ENCODE measurements at places on chromosomes 13 and 19.

GRCh38 chr13:24267274-24267673 lies 42.1 kb upstream of the C1QTNF9 start:
- peaks cover 66% of the 10 kb centered on the region for H3K4me1 ChIP-seq
- H3K27ac ChIP-seq: peak overlapping the region; percentile 80
- H3K27me3 ChIP-seq: no peaks in the 10 kb centered on the region
- H3K36me3 ChIP-seq: no peaks in the 10 kb centered on the region
- peak; percentile 31 for DNase-seq

- no peak for DNase-seq
- H3K4me1 ChIP-seq: peaks cover 11% of the 10 kb centered on the region
- no peaks in the 10 kb centered on the region for H3K27me3 ChIP-seq
- no peak overlapping the region for H3K27ac ChIP-seq
These were observed 1.3 kb downstream of the ATP7B start for GRCh38 chr13:52009946-52010345.

DNA sequence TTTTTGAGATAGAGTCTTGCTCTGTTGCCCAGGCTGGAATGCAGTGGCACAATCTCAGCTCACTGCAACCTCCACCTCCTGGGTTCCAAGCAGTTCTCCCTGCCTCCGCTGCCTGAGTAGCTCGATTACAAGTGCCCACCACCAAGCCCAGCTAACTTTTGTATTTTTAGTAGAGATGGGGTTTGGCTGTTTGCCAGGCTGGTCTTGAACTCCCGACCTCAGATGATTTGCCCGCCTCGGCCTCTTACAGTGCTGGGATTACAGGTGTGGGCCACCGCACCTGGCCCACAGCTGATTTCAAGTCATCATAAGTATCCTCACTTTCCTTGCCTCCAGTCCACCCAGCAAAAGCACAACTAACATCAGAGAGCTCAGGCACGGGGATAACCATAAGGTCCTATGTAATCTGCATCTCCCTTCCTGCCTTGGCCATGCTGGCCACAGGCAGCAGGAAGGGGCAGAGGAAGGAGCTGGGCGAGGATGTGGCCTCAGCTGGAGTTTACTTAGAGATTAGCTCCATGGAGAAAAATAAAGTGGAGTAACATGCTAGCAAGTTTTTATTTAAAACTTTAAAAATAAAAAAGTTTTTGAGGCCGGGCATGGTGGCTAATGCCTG lies 22.9 kb upstream of the ADGRE1 start:
- H3K27me3 ChIP-seq: no peaks in the 10 kb centered on the region
- H3K36me3 ChIP-seq: no peaks in the 10 kb centered on the region
- no peak for DNase-seq
- H3K4me3 ChIP-seq: no peak overlapping the region

DNA sequence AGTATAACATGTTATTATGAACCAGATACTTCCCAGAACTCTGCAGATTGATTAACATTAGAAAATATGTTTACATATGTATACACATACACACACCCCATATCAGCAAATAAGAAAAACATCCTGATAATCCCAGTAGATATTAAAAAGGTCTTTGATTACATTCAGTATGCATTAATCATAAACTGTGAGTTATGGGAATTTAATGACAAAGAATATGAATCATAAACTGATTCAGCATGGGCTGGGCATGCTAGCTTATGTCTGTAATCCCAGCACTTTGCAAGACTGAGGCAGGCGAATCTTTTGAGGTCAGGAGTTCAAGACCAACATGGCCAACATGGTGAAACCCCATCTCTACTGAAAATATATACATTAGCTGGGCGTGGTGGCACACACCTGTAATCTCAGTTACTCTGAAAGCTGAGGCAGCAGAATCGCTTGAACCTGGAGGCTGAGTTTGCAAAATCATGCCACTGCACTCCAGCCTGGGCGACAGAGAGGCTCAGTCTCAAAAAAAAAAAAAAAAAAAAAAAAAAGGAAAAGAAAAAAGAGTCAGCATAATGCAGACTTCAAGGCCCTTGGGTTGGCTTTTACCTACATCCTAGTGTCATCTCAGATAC lies 581.9 kb upstream of the PRR20A start:
- no peaks in the 10 kb centered on the region for H3K27me3 ChIP-seq
- no peak for DNase-seq
- no peak overlapping the region for H3K4me3 ChIP-seq
- H3K27ac ChIP-seq: no peak overlapping the region

DNA sequence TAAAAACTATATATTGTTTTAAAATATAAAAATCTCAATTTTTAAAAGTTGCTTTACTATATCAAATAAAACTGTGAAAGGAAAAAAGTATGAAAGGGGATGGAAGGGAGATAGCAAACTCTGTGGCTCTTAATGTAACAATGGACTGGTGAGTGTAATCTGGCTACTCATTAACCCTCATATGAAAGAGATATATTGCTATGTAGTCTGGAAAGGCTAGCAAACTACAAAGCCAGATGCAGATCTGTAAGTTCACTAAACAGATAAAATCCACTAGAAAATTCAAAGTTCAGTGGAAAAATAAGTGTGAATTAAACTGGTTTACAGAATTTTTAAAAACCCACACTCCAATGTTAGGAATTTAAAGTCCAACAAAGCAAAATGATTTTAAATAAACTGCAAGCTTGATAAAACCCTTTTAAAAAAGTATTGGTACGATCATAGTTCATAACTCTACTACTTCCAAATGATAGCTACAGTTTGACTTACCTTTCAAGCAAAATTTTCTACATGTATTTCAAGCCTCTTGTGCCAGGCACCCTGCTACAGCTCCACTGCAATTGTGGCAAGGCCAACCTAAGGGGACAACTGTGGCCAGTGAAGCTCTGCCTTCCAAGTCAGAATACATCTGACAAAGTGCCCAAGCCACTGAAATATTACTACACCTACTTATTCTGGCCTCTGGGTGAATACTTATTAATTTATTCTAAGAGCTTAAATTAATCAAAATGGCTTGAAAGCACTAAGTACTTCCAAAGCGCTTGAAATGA lies 647 bp upstream of the ELF1 start:
- DNase-seq: no peak
- no peaks in the 10 kb centered on the region for H3K36me3 ChIP-seq
- H3K4me1 ChIP-seq: peaks cover 10% of the 10 kb centered on the region
- H3K27me3 ChIP-seq: no peaks in the 10 kb centered on the region
- H3K27ac ChIP-seq: peak overlapping the region; percentile 92

GRCh38 chr19:55581145-55581822 lies 636 bp upstream of the ZNF579 start:
- H3K27ac ChIP-seq: peak overlapping the region; percentile 74
- H3K36me3 ChIP-seq: peaks cover 4% of the 10 kb centered on the region
- H3K4me1 ChIP-seq: peaks cover 21% of the 10 kb centered on the region
- peak overlapping the region; percentile 73 for H3K4me3 ChIP-seq
- DNase-seq: no peak
- no peaks in the 10 kb centered on the region for H3K27me3 ChIP-seq

DNA sequence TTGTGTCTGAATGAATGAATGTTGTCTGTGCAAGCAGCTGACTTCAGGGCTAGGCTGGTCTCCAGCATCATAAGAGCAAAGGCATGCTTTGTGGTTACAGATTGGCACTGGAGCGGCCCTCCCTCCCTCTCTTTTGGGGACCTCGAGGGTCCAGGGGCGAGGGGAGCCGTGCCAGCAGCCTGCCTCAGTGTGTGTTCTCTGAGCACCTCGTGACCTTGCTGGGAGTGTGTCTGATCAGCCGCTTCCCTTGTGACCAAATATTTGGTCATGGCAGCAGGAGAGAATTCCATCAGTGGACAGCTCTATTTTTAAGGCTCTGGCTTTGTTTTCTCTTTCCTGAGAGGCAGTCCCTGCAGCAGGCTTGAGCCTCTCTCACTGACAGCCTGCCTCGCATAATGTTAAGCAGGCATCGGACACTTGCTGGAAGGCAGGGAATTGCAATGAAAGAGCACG lies 329.7 kb downstream of the UQCRFS1 start:
- no peak for DNase-seq
- H3K4me1 ChIP-seq: no peaks in the 10 kb centered on the region
- H3K36me3 ChIP-seq: no peaks in the 10 kb centered on the region
- no peak overlapping the region for H3K27ac ChIP-seq
- H3K4me3 ChIP-seq: no peak overlapping the region

- H3K27me3 ChIP-seq: no peaks in the 10 kb centered on the region
- H3K36me3 ChIP-seq: no peaks in the 10 kb centered on the region
- H3K27ac ChIP-seq: no peak overlapping the region
- no peak for DNase-seq
- H3K4me1 ChIP-seq: no peaks in the 10 kb centered on the region
- no peak overlapping the region for H3K4me3 ChIP-seq
These were observed 418.7 kb upstream of the NBEA start for GRCh38 chr13:34523406-34523805.

GRCh38 chr13:41496420-41497234 lies 39.3 kb downstream of the RGCC start:
- H3K4me1 ChIP-seq: peaks cover 36% of the 10 kb centered on the region
- H3K27me3 ChIP-seq: no peaks in the 10 kb centered on the region
- no peaks in the 10 kb centered on the region for H3K36me3 ChIP-seq
- DNase-seq: no peak
- no peak overlapping the region for H3K4me3 ChIP-seq

GRCh38 chr13:112468069-112468468 lies 91.9 kb downstream of the SPACA7 start:
- DNase-seq: no peak
- no peaks in the 10 kb centered on the region for H3K36me3 ChIP-seq
- H3K4me1 ChIP-seq: no peaks in the 10 kb centered on the region
- no peaks in the 10 kb centered on the region for H3K27me3 ChIP-seq
- no peak overlapping the region for H3K4me3 ChIP-seq

- H3K4me1 ChIP-seq: no peaks in the 10 kb centered on the region
- no peak for DNase-seq
- H3K27me3 ChIP-seq: no peaks in the 10 kb centered on the region
- no peaks in the 10 kb centered on the region for H3K36me3 ChIP-seq
These were observed 3.0 kb downstream of the TM6SF2 start for GRCh38 chr19:19269952-19270694.

DNA sequence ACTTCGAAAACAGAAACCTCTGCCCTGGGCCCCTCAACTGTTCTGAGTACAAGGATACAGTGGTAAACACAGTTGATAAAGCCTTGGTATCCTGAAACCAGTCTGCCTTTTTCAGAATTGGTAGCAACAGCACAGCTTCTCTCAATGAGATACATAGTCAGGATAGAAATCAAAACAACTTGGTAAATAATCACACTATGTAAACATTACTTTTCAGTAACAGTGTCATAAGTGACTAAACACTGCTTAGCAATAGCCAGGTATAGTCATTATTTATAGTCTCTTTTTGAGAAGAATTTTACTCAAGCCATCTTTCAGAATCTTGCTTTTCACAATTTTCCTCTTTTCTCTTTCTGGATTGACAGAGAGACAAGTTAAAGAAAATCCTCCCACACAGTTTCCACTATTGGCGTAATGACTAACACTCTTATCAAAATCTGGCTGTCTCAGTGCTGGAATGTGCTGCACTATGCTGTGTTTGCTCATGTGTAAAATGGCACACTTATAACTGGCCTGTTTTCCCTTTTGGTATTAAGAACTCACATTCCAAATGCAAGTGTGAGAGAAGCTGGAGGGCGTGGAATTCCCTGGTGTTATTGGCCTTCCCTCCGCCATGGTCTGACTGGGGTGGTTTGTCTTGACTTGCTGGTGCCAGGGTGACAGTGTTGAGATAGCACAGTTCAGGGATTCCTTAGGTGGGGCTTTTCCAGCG lies 368.8 kb downstream of the TDRD3 start:
- no peak for DNase-seq
- H3K27me3 ChIP-seq: no peaks in the 10 kb centered on the region
- H3K36me3 ChIP-seq: no peaks in the 10 kb centered on the region

DNA sequence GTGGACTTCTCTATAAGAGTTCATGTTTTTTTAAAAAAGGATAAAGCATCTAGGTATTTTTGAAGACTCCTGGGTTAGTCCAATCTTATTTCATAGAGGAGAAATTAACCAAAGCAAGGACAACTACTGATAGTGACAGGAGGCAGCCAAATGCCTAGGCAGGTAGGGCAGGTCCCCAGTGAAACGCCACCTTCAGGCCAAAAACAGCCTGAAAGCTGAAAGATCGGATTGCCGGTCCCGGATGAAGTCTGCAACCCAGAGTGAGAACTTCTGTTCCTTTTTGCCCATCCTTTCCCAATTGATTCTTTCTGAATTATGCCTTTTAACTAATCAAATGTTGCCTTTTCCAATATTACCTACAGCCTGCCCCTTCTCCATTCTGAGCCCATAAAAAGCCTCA lies 6.1 kb upstream of the GGACT start:
- H3K4me1 ChIP-seq: no peaks in the 10 kb centered on the region
- H3K27me3 ChIP-seq: no peaks in the 10 kb centered on the region
- DNase-seq: no peak
- no peaks in the 10 kb centered on the region for H3K36me3 ChIP-seq
- H3K4me3 ChIP-seq: no peak overlapping the region
